ENCODE measurements at places on chromosomes 6 and 20.

- no peak for DNase-seq
Observed at GRCh38 chr6:112086744-112087135, 542 bp downstream of the TUBE1 start.

- DNase-seq: no peak
Observed at GRCh38 chr20:16712511-16712947, 17.3 kb upstream of the SNRPB2 start.

- DNase-seq: no peak
Observed at GRCh38 chr6:7617801-7618764, 28.1 kb downstream of the SNRNP48 start.

GRCh38 chr6:132096996-132097395 lies 145.8 kb upstream of the CCN2 start:
- DNase-seq: no peak

DNA sequence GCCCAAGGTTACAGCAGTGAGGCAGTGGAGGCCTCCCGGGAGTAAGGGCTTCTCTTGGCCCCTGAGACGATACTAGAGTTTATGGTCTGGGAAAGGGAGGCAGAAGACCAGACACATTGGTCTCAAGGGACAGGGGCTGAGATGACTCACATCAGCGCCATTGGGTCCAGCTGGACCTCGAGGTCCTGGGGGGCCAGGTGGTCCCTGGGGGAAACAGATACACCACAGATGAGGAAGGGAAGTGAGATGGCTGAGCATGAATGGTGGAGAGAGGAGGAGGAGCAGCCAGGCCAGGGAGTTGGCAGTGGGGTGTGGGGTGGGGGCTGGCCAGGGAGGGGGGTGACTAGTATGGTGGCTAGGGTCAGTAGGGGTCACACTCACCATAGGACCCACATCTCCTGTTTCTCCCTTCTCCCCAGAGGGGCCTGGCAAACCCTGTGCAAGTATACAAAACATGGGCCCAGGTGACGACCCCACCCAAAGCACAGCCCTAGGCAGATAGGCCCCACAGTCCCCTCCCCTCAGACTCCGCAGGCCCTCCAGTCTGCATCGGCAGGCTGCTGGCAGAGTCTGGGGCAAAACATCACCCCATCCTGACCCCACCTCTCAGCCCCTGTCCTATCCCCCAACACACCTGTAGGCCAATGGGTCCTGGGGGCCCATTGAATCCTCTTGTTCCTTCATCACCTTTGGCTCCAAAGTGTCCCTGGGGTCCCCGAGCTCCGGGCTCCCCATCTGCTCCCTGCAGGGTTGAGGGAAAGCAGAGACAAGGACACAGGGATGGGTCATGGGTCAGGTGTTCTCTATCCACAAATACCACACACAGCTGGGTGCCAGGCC lies 21.9 kb downstream of the COL11A2 start:
- no peak for DNase-seq

DNA sequence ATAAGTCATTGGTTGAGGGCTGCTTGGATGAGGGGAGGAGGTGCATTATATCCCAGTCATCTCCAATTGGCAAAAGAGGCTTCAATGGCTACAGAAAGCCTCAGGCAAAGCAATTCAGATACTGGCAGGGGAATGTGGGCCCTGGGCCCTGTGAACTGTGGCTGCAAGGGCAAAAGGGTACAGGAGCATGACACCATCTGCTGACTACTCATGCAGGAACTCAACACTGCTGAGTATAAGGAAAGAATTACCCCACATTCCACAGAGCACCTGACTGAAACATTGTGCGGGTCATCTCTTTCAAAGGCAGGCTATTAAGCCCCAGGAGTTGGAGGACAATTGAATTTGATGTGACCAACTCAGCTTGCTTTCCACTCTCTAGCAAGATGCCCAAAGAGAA lies 92.1 kb upstream of the SPTLC3 start:
- DNase-seq: no peak

Data from stimulated activated CD8-positive, alpha-beta memory T cell treated with anti-CD3 and anti-CD28 coated beads, Interleukin-7, amount 100 ng/mL, for 1 hour (primary cell).